Stimulated activated naive B cell treated with anti-CD40 and anti-IgM and Interleukin-4, amounts not matched to agents 10 μg/mL and 1 μg/mL and 100 μg/mL, for 72 hours (primary cell): ENCODE measurements at places on chromosomes 11 and 22.

GRCh38 chr22:29701155-29701999, 18.4 kb upstream of the CABP7 start:
- peak; percentile 9 for DNase-seq

DNA sequence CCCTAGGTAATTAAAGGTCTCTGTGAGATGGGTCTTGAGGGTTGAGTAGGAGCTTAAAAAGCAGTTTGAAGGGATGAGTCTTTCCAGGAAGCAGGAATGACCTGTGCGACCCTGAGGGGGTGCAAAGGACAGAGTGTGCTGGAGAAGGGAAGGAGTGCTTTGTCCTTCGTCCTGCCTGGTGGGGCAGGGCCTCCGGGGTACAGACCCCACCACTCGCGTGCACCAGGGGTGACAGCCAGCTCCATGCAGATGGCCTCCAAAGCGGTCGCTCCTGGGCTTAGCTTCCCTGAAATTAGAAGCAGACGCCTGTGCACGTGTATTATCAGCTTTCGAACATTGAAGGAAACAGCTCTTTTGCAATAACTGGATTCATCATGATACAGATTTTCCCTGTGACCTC, 959.8 kb downstream of the BRD1 start:
- DNase-seq = no peak

GRCh38 chr11:105611572-105612441, 1.9 kb downstream of the GRIA4 start:
- DNase-seq = no peak

- DNase-seq = no peak
These were observed 80.6 kb upstream of the TIMP3 start for GRCh38 chr22:32720924-32721323.

DNA sequence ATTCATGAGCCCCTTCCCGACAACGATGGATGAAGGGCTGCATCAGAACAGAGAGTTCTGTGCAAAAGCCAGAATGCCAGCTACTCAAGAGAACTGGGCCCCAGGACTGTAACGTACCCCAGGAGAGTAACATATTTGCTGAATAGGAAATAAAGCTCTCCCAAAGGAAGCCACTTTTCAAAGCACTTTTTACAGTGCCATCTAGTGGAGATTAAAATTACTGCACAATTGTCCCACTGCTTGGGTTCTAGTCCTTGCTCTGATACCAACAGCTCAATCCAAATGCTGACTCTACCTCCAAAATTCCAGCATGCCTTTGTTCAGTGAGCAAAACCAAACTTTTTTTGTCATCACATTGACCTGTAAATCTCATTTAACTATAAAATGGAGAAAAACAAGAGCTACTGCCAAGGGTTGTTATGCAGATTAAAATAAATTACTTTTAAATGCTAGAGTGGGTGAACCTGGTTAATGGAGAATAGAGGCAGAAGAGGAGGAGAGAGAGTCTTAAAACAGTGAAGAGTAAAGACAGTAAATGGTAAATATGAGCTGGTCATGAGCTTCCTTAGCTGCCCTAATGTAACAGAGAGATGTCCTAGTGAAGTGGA, 87.6 kb upstream of the FSHB start:
- no peak for DNase-seq

- DNase-seq = no peak
These were observed 81.9 kb downstream of the UVRAG start for GRCh38 chr11:75896843-75897419.

DNA sequence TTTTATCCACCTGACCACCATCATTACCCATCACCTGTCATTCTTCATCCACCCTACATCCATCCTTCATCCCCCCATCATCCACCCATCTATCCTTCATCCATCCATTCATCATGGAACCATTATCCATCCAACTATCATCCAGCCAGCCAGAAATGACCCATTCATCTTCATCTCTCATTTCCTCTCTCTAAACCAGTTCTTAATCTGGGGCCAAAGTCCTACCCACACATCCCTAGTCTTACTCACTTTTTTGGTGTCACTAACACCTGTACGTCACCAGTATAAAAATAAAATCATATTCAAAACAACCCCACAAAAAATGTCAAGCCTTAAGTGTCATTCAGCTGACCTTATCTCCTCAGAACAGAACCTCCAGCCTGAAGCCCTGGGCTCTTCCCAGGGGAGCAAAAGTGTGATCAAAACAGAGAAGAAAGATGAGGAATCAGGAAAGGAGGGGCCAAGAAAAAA, 12.3 kb downstream of the SPI1 start:
- peak; percentile 72 for DNase-seq

- DNase-seq = no peak
These were observed 5.0 kb upstream of the MMP12 start for GRCh38 chr11:102879801-102880200.

- DNase-seq = peak; percentile 47
These were observed 1.2 kb upstream of the ARHGEF12 start for GRCh38 chr11:120334894-120335462.

GRCh38 chr22:26941896-26942636, 284.7 kb downstream of the MIAT start:
- no peak for DNase-seq

DNA sequence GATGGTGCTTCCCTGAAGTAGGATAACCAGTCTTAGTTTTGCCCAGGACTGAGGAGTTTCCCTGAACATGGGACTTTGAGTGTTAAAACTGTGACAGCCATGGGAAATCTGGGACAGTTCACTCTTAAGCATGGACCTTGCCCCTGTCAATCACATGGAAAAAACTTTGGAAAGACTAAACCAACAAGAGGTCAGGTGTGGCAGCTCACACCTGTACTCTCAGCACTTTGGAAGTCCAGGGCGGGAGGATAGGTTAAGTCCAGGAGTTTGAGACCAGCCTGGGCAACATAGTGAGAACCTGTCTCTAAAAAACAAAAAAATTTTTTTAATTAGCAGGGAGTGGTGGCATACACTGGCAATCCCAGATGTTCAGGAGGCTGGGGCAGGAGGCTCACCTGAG, 3.3 kb upstream of the AMBRA1 start:
- DNase-seq = no peak

DNA sequence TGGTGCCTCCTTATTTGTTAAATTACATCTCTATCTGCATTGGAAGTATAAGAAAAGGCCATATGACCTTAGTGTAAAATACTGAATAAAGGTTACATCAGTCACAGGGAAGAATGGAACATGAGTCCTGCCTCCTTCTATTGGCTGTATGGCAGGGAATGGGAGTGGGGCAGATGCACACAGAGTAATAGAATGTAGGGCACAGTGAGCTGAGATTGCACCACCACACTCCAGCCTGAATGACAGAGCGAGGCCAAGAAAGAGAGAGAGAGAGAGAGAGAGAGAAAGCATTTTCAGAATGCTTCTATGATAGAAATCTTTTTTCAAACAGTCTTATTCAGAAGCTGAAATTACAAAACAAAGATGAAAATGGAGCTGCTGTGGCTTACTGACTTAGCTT, 58.8 kb downstream of the SLN start:
- no peak for DNase-seq

- DNase-seq = no peak
These were observed 147.4 kb downstream of the BLID start for GRCh38 chr11:121968638-121969037.

DNA sequence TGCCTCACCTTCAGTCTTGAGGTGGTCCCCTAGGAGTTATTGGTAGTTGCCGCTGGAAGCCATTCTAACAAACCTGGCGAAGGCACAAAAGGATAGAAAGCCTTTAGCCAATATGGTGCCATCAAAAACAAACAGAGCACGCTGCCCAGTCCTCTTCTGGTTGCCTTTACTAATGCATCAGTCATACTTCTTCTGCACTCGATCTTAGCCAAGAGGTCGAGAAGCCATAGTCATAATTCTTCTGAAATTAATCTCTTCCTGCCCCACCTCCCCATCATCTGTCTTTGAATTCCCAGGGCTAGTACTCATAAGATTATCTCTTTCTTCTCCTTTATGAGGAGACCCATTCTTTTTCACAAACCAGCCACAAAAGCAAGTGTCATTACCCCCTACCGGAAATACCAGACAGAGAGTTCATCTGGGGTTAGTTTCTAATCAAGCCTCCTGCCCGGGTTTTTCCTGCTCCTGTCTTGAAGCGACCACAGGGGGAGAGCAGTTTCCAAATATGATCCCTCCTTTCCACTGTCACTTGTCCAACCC, 21.4 kb upstream of the EHF start:
- no peak for DNase-seq

- DNase-seq = no peak
These were observed 8.0 kb upstream of the PDGFB start for GRCh38 chr22:39252461-39253434.

DNA sequence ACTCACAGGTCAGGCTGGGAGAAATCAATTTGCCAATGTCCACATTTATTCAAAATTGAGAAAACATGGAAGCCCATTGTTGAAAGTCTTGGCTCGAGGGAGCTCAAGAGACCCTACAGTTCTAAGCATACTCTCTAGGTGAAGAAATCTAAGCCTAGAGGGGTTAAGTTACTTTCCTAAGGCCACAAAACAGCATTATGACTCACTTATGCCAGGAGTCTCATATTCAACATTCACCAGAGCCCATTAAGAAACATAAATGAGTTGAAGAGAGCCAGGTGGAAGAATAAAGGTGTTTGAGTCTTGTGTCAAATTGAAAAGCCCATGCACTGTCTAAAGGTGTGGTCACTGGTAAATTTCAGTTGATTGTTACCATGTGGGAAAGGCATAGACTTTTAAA, 108.1 kb downstream of the INSC start:
- no peak for DNase-seq

- DNase-seq = no peak
These were observed 22.5 kb downstream of the C22orf31 start for GRCh38 chr22:29039148-29039547.

- no peak for DNase-seq
These were observed 901.4 kb upstream of the API5 start for GRCh38 chr11:42410251-42410955.
